ENCODE measurements at places on chromosomes 6 and 20.

DNA sequence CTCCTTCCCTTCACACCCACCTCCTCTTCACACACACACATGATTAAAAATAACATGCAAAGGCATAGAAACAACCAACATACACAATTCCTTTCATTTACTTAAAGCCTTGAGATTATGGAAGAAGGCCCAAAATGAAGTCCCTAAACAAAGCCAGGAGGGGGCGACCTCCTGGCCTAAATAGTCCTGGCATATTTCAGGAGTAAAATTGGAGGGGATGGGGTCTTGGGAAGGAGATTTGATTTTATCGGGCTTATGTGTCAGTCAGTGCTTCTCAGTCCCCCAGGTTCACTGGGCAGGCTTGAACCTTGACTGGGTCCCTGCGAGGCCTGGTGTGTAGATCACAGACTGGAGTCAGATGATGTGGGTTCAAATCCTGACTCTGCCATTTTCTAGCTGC, 266.4 kb downstream of the SAMD5 start:
- DNase-seq, result no peak

DNA sequence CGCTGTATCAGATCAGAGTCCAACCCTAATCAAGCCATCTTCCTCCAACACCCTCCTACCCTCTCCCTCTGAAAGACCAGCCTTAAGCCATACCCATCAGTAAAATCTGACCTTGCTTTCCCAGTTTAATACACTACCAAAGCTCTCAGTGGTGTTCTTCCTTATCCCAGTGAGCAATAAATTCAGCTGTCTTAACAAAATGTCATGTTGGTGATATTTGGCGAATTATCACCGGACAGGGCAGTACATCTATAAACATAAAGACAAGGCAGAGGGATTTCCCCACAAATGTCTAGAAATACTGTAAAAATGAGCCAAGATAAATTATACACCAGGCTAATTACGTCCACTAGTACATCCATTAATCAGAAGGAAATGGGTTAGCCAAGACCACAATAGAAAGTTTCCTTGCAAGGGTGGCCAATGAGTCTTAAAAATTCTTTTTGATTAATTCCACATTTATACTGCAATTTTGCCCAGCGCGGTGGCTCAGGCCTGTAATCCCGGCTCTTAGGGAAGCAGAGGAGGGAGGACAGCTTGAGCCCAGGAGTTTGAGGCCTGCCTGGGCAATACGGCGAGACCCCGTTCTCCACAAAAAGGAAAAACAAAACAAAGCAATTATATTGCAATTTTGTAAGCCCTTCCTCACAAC, 905 bp downstream of the RARS2 start:
- no peak for DNase-seq

- no peak for DNase-seq
These were observed 47.3 kb upstream of the MARCKS start for GRCh38 chr6:113809826-113810225.

DNA sequence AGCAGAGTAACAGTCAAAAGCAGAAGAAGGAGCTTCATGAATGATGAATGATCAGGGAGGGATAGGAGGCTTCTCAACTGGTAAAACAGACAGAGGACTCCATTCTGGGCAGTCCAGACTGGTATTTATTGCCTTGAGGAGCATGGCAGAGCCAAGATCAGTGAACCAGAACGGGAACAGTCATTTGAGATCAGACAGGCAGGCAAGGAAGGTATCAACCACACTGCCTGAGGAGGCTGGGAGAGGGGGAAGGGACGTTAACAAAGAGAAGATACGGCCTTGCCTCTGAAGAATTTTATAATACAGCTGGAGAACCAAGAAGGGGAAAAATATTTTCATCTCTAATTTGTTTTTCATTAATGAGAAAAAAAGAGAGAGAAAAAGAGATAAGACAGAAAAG, at the start of gene DEFB121:
Gene DEFB121, minus strand, starts transcription at position 101 of the 400 bp plus-strand sequence. Its CDS starts 63 bp downstream, at position 38.
- no peak for DNase-seq

- no peak for DNase-seq
These were observed 41.5 kb downstream of the CTCFL start for GRCh38 chr20:57483287-57484050.

GRCh38 chr6:50724381-50725124, 11.2 kb downstream of the TFAP2D start:
- no peak for DNase-seq

- no peak for DNase-seq
These were observed 6.1 kb upstream of the SIRPD start for GRCh38 chr20:1563598-1563997.

DNA sequence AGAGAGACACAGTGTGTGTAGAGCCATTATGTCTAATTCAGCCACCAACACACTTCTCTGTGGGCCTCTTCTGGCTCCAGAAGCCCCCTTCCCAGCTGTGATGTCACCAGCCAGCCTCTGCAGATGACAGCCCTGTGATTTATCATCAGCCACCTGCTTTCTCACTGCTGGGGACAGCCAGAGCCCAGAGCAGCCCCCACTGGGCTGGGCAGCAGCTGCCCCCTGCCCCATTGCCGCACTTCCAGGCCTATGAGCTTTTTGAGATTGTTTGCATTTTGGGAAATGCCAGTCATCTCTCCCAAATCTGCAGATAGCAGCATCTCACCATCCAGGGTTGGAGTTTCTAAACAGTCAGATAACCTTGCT, 21.9 kb upstream of the STX16 start:
- DNase-seq, result no peak

- DNase-seq, result no peak
These were observed 645.0 kb downstream of the PHF3 start for GRCh38 chr6:64280569-64280968.

GRCh38 chr6:100117680-100118079, 123.7 kb upstream of the MCHR2 start:
- no peak for DNase-seq

GRCh38 chr6:152636609-152637295, 410 bp downstream of the SYNE1 start:
- DNase-seq, result no peak

- DNase-seq, result no peak
These were observed 181.0 kb downstream of the TBC1D7 start for GRCh38 chr6:13147376-13147775.

GRCh38 chr20:18831830-18832499, 18.4 kb downstream of the SCP2D1 start:
- DNase-seq, result no peak

GRCh38 chr6:66970373-66970772, 1263.3 kb upstream of the EYS start:
- DNase-seq, result no peak
